Aorta (tissue), 5 donors: ENCODE measurements at places on chromosomes 16 and 17. TPM values are rescaled to one million over a fixed set of nuclear protein-coding genes. Genes with fewer than 3 reads are reported as not detected.

DNA sequence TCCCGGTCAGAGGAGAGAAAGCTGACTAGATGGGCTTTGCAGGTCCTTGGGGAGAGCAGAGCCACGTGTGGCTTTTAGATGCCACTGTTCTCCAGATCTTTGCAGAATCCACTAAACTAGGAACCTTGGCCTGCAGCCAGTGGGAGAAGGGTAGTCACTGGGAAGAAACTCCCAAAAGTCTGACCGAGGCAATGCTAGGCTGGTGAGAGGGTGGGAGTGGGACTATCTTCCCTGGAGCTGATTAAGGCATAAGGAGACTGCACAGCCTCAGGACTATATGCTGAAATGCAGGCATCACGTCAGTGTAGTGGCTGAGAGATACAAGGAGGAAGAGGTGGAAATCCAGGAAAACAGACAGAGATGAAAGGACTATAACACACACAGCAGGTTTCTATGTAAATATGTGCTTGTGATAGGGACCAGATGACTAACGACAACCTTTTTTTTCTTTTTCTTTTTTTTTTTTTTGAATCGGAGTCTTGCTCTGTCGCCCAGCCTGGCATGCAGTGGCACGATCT, 2.2 kb upstream of the GSDMA start:
- H3K27ac ChIP-seq = no peak overlapping the region
- DNase-seq = no peak
- H3K4me3 ChIP-seq = no peak overlapping the region
- no peaks in the 10 kb centered on the region for H3K27me3 ChIP-seq
- no peaks in the 10 kb centered on the region for H3K36me3 ChIP-seq

- H3K36me3 ChIP-seq = no peaks in the 10 kb centered on the region
- no peaks in the 10 kb centered on the region for H3K27me3 ChIP-seq
- no peak overlapping the region for H3K4me3 ChIP-seq
- DNase-seq = no peak
Observed at GRCh38 chr17:39223907-39224777, 1.6 kb downstream of the STAC2 start.

DNA sequence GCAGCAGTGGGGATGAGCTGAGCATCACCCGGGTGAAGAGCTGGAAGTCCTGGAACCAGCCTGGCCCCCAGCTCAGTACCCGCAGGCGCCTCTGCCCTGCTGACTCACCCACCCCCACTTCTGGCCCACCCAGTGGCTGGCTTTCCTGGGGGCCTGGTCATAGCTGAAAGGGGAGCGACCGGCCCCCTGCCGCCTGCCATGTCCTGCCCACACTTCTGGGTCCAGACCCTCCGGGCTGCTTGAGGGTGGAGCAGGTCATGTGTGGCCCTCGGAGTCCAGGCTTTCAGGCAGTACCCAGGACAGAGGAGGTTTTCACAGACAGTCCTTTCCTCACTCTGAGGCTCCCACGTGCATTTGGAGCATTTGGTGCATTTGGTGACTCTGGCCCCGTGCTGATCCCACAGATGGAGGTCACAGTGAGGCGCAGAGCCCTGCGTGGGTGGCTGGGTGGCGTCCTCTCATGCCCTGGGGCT, 7.1 kb upstream of the PIEZO1 start:
- no peak overlapping the region for H3K4me3 ChIP-seq
- DNase-seq = no peak
- H3K4me1 ChIP-seq = no peaks in the 10 kb centered on the region
- no peaks in the 10 kb centered on the region for H3K36me3 ChIP-seq
- H3K27me3 ChIP-seq = no peaks in the 10 kb centered on the region

The EVPLL gene
- total RNA-seq = not detected

The HAP1 gene
- not detected for total RNA-seq

GRCh38 chr16:1045310-1045992, 27.1 kb upstream of the SSTR5 start:
- no peak for DNase-seq

The ZNF750 gene
- total RNA-seq = not detected
